ENCODE measurements at places on chromosomes 2 and 18.

DNA sequence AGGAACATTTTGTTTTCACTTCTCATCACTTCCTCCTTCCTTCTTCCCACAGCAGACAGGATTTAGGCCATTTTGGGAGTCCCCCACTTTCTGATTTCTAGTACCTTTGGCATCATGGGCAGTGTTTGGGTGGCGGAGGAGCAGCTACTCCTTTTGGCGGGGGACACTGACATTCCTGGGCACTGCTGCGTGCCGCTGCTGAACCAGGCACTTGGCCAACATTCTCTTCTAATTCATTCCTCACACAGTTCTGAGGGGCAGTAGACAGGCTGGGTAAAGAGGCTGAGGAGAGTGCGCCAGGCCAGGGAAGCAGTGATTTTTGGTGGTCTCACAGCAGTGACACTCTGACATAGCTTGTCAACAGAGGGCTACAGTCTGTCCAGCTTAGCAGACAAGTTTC is 270.2 kb downstream of the LOXHD1 start:
- no peak for DNase-seq

DNA sequence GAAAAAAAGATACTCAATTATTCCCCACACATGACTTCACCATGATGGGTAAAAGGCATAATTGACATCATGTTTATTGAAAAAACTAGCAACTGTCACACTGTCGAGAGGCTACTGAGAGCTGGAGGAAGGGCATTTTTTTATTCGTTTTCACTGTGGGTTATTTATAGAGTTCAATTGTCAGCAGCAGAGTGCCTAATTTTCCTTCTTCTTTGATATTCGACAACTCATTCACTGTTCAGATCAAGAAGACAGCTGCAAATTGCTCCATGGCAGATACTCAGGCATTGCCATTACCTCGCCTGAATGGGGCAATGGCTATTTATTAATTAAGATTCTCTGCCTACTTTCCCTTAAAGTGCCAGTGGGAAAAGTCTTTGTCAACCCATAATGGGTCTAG is 197.5 kb upstream of the NRP2 start:
- DNase-seq: no peak

DNA sequence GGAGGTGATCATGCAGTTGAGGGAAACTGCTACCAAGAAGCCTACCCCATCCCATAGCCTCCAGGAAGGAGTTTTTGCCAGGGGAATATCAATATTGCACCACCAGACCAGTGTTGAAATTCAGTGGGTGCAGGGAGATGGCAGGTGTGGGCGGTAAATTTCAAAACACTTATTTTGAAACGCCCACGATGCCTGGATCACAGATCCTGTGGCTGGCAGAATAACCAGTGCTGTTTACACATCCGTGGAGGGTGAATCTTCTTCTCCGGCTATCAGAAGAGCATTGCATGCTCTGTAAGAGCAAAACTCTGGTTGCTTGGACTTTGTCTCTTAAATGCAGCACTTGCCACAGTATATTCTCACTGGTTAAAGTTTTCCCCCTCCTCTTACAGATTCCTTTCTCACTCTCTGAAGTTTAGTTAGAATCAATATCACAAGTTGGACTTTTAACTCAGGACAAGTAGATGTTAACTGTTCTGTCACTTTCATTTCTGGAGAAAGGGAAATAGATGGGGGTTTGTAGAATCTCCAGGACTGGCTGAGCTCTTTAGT is 70.5 kb upstream of the ZCCHC2 start:
- no peak for DNase-seq

GRCh38 chr2:165109915-165110314 is 93.9 kb downstream of the SCN3A start:
- DNase-seq: no peak

- no peak for DNase-seq
These were observed 100.5 kb upstream of the UNC80 start for GRCh38 chr2:209671020-209671680.

Measured in stimulated activated CD8-positive, alpha-beta memory T cell treated with anti-CD3 and anti-CD28 coated beads, Interleukin-4, amount 100 ng/mL, for 4 hours (primary cell).